ENCODE measurements at places on chromosomes 13 and 19.

- no peak for DNase-seq
These were observed at the start of gene CD79A for GRCh38 chr19:41876847-41877832. Gene CD79A, plus strand, starts transcription at chr19:41877279. Its CDS starts 26 bp downstream, at chr19:41877305.

GRCh38 chr13:100443998-100444328 lies 144.6 kb downstream of the GGACT start:
- no peak for DNase-seq

DNA sequence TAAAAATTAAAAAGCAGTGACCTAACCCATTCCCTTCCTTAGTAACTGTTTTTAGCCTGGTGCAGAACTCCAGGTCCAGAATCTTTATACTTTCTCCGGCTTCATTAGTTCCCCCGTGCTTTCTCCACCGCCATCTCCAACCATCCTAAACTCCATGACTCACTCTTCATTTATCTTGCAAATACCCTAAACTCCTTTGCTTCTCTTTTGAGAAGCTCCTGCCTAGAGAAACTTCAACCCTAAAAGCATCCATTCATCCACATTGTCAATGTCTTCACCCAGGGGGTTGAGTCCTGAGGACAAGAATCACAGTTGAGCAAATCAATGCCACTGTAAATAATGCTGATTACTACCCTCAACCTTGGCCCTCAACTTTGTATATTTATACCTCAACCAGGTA lies 17.1 kb upstream of the GARRE1 start:
- no peak for DNase-seq

DNA sequence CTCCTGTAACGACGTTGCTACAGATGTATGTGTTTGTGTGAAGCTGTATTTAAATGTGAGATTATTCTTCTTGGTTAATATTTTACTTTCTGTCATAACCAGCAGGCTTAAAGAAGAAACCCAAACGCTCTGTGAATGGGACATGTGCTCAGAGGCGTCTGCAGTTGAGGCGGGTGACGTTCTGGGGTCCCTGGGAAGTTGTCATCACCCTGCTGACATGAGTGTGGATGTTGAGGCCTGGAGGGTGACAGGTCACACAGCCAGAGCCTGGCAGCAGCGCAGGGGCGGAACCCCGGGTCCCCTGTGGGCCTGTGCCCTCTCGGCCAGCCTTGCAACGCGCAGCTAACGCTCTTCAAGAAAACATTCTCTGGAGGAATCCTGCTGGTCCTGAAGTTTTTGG lies 16.6 kb downstream of the RASA3 start:
- no peak for DNase-seq

GRCh38 chr13:34561033-34561432 lies 381.0 kb upstream of the NBEA start:
- no peak for DNase-seq

DNA sequence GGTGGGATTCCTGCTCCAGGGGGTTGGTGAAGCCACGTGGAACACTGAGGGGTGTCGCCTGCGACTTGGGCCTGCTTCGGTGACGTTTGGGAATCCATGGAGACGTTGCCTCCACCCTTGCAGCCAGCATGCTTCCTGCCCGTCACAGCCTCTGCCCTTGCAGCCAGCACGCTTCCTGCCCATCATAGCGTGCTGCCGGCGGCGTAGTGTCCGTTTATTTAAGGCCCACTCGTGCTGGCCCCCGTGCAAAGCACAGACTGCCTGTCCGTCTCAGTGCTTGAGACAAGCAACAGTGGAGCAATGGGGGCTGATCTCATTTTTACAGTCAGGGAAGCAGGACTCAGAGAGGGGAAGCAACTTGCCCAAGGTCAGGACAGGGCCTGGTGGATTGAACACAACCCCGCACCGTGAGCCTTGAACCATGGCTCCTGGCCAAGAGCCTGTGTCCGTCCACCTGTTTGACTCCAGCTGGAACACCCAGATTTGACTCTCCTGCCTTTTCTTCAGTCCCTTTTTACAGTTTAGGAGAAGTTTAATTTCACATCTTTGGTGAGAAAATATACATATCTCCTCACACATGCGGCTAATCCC lies 149.6 kb downstream of the TEX29 start:
- DNase-seq, result no peak

DNA sequence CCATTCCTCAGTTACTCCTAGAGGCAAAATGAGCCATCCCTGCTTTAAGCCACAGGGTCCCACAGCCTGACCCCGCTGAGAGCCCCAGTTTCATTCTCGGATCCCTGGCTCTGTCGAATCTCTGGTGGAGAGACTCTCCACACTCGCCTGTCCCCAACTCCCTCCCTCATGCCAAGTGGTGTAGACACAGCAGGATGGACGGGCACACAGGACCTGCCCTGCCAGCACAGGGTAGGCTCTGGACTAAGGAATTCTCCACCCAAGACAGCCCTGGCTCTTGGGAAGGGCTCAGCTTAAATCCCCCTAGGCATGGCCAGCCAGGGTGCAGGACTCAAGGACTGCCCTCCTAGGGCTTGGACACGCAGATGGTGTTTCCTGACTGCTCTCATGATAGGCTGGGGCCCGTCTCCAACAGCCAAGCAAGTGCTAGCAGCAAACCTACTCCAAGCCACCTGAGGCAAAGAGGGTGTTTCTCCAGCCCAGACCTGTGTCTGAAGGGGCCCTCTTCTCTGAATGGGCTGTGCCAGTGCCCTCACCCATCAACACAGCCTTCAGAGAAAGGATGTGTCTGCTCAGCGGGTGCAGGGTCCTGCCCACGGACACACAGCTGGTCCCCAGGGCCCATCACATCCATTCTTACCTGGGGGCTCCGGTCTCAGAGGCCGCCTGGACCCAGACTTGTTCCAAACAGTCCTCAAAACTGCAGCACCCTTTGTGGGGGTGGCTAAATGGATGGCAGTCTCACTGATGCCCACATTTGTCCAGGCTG lies 65.3 kb downstream of the PEPD start:
- DNase-seq, result no peak

DNA sequence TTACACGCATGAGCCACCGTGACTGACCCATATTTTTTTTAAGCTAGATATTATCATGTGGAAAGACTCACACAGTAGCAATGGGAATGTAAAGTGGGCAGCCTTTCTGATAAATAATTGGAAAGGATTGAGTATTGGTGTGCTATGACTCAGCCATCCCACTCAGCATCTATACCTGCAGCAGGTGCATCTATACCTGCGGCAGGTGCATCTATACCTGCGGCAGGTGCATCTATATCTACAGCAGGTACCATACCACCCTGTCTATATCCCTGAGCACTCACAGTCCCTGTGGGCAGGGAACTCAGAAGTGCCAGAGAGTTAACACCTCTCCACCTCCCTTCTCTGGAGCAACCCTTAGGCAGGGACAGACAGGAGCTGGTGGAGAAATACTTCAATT lies 5.2 kb upstream of the LRRC8E start:
- peak; percentile 49 for DNase-seq

DNA sequence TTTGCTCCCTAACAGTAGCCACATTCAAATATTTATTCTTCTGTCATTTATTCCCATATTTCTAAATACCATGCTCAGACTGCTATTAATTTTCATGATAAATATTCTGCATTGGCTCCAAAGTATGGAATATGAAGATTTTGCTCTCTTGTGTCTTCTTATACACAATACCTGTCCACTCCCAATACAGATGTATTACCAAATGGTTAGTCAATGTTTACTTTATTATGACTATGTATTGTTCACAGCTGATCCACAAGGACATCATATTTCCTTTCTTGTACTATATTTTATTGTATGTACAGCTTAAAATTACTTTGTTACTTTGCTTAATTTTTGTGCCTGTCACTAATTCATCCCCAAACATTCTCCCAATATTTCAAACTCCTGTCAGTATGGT lies 322.3 kb downstream of the OXGR1 start:
- DNase-seq, result no peak

DNA sequence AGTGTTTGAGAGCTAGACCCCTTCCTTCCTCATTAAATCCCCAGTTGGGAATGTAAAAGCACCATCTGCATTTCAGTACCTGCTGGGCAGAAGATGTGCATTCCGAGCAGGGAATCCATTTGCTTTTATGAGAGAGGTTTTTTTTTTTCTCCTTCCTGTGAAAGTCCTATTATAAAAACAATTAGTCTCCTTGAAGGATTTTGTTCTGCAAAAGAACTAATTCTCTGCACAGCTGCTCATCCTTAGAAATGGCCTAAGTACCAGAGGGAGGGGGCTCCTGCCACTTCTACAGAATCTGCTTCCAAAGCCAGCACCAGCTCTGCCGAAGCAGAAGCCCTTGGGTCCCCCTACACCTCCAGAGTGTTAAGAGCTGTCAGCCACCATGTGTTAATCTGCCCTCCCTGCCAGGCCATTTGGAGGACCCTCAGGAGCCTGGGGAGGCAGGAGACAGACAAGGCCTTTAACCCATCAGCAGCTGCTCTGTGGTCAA lies 36.4 kb upstream of the SERPINE3 start:
- no peak for DNase-seq

- DNase-seq, result peak; percentile 46
These were observed 306 bp downstream of the SUGT1 start for GRCh38 chr13:52652980-52653303.

DNA sequence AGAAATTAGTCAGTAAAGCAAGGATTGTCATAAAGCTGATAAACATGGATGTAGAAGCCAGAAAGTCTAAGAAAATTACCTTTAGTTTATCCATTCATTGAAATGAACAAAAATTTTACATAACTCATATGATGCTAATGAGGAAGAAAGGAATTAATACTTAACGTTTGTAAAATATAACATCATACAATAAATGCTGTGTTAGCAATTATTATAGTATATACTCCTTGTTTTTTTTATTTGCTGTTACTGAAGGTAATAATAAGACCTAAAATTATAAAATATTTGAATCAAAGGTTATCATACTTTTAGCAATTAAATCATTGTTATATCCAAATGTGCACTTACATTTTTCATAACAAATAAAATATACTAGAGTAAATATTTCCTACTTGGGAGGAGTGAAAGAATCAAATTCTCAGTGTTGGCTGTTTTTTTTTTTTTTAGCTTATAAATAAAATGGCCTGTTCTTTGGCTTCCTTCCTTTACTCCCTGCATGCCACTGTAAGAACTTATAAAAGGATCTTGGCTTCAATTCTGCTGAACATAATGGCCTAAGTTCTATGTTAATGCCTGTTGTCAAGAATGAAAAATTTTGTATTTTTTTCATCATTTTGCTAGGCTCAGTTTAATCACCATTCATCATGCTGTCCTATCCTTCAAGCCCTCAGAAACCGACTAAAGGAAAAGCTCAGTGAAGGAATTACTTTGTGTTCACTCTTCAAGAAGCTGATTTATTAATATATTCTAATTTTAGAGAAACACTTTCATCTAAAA lies 167.4 kb upstream of the SLITRK1 start:
- DNase-seq, result no peak
